ENCODE measurements at places on chromosomes 1 and 21.

DNA sequence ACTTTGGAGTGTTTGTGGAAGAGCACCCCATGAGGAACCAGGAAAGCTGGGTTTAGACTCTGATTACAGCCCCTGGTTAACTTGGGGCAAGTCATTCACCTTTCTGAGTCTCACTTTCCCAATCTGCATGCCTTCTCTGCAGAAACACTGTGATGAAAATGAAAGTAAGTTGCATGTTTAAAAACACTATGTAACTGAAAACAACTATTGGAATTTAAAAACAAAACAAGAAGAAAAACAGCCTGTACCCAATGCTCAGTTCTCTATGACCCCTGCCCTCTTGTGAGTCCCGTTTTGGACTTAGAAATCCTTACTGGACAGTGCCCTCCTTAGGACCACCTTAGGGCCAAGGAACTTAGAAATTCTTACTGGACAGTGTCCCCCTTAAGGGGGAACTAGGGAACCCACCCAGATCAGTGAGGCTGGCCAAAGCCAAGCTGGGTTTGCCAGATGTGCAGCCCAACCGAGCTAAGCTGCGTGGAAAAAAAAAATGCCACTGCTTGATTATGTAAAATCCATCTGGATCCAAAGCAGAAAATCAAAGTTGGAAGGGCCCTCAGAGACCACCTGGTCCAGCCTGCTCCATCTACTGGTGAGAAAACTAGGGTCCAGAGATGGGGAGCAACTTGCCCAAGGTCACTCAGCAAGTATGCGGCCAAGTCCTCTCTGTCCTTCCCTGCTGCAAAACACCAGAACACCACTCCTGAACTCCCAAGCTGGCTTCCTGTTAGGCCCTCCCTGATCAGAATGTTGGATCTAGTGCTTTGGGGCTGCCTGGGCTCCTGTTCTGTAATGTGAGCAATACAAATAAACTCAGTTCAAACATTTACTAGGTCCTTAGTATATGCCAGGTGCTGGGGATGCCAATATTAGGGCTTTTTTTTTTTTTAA is 77.7 kb downstream of the MRPL37 start:
- no peak for DNase-seq

- no peak for DNase-seq
These were observed 58.8 kb downstream of the AK4 start for GRCh38 chr1:65206836-65207235.

GRCh38 chr21:17828223-17828622 is 9.1 kb upstream of the C21orf91 start:
- DNase-seq, result no peak

DNA sequence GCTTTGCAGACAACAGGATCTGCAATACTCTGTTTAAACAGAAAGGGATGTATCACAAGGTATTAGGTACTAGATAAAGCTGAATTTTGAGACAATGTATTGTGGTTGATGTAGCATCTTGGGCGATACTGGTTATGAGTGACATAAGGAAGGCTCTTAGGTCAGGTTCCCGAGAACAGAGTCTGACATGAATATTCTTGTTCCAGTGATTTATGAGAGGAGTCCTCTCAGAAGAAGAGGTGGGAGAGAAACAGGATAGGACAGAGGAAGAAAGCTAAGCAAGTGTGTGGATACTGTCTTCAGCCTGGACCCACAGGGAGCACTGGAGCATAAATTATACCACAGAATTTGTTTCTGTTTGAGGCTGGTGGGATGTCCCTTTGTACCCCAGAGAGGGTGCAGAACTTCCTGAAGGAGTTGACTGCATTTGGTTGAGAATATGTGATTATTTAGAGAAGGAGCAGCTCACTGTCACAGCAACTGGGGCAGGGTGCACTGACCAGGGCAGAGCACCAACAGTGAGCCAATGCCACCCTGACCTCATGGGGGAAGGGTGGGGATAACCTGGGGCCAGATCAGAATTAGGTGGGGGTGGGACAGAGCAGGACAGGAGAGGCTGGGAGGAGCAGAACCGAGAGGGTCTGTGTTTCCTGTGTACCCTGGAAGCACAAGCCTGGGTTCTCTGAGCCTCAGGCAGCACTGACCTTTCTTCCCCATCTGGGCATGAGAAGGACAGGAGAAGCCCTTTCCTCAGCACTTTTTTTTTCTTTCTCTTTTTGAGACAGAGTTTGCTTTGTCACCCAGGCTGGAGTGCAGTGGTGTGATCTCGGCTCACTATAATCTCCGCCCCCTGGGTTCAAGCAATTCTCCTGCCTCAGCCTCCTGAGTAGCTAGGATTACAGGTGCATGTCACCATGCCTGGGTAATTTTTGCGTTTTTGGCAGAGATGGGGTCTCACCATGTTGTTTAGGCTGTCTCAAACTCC is 36.3 kb upstream of the SLC6A9 start:
- no peak for DNase-seq

DNA sequence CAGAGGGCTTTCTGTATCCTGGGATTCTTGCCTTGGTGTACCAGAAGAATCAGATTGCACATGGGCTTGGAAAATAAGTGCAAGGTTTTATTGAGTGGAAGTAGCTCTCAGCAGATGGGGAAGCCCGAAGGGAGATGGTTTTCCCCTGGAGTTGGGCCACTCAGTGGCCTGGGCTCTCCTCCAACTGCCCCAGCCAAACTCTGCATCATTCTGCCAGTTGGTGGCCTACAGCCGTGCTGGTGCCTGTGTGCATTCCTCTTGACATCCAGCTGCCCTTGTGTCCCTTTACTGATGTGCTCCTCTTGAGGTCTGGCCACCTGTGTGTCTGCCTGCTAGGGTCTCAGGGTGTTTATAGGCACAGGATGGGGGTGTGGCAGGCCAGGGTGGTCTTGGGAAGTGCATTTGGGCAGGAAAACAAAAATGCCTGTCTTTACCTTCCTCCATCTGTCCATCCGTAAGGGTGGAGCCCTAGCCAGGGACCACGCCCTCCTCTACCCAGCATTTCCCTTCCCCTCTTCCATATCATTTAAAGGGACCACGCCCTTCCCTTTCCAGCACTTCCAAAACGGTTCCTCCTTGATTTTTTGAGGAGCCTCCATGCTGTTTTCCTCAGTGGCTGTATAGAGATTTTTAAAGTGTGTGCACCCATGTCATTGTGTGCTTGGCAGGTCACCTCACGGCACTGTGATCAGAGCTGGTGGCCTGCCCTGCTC is 18.9 kb downstream of the SNAP47 start:
- DNase-seq, result no peak

DNA sequence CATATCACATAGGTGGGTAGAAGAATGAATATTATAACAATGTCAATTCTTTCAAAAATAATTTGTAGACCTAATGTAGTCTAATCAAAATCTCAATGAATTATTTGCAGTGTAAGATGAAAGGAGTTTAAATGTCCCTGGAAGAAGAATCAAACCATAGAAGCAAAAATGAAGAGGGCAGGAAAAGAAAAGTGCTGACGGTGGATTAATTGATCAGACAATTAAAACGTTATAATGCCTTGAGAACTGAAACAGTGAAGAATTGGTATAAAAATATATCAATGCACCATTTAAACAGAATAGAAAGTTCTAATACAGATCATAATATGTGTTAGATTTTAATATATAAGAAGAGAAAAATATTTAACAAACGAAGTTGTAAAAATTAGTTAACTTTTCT is 109.8 kb downstream of the TYW3 start:
- DNase-seq, result no peak

GRCh38 chr1:226738421-226738994 is 574 bp downstream of the ITPKB start:
- no peak for DNase-seq

DNA sequence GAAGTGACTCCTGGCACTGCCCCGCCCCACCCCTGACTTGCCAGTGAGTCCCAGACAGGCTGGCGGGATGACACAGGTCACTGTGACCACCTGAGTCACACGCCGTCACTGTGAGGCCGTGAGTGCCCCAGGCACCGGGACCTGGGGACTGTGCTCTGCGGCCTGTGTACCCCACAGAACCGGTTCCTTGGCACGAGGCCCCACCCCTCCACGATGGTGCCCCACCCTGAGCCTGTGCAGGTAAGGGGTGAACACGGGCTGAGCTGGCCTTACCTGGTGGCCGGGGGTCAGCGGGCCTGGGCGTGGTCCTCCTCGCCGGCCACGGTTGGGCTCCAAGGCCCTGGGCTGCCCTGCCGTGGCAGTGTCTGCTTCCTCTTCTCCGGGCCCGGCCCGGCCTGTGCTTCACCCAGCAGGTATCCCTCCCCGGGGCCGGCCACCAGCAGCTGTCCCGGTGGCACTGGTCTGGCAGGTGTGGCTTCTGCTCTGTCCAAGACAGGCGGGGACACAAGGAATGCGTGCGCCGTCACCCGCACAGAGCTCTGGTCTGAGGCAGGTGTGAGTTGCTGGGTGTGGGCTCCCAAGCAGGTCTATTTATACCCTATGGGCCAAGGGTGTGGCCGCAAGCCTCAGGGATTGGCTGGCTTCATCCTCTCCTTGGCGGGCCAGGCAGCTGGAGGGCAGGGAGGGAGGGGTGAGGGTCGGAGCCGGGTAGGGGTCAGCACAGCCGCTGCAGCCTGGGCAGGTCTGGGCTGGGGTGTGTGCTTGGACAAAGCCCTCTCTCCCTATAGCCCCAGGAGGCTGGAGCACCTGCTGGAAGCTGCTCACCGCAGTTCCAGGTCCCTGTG is at the start of gene RNF223:
RNF223 (minus strand) TSS at position 564 of the 845 bp plus-strand sequence. CDS start 1,740 bp downstream, outside the sequence.
- DNase-seq, result no peak

GRCh38 chr1:11337580-11338073 is 64.6 kb downstream of the UBIAD1 start:
- DNase-seq, result peak; percentile 74

DNA sequence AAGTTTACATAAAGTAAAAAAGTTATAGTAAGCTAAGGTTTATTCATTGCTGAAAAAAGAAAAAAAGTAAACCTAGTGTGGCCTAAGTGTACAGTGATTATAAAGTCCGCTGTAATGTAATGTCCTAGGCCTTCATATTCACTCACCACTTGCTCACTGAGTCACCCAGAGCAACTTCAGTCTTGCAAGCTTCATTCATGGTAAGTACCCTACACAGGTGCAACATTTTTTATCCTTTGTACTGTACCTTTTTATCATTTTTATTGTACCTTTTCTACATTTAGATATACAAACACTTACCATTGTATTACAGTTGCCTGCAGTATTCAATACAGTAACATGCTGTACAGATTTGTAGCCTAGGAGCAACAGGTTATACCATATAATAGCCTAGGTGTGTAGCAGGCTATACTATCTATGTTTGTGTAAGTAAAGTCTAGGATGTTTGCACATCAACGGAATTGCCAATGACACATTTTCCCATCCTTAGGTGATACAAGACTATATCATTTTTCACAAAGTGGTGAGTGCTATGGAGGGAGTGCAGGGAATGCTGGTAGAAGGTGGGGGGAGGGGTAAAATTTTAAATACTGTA is 58.0 kb upstream of the DMRTA2 start:
- no peak for DNase-seq

GRCh38 chr1:219703368-219703639 is 90.4 kb upstream of the ZC3H11B start:
- DNase-seq, result no peak
